ENCODE measurements at places on chromosomes 5 and 9.

DNA sequence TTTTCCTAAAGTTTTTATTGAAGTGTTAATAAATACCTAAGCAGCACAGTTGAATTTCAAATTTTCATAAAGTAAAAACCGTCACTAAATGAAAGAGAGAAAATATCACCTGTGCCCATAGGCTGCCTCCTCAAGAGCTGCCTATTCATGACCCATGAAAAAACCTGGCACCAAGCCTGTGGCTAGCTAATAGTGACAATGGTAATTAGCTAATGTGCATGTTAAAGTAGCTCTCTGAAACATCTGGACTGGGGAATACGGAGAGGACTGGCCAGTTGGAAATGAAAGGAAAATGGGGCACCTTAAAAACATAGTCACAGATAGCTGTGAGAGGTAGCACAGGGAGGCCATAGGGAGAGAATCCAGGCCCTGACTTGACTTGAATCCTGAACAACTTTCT is 5.4 kb upstream of the GNE start:
- no peak for DNase-seq

- DNase-seq = no peak
Measured at GRCh38 chr5:38768412-38769211, 77.2 kb upstream of the OSMR start.

GRCh38 chr5:34655354-34655991 is 655 bp upstream of the RAI14 start:
- no peak for DNase-seq

DNA sequence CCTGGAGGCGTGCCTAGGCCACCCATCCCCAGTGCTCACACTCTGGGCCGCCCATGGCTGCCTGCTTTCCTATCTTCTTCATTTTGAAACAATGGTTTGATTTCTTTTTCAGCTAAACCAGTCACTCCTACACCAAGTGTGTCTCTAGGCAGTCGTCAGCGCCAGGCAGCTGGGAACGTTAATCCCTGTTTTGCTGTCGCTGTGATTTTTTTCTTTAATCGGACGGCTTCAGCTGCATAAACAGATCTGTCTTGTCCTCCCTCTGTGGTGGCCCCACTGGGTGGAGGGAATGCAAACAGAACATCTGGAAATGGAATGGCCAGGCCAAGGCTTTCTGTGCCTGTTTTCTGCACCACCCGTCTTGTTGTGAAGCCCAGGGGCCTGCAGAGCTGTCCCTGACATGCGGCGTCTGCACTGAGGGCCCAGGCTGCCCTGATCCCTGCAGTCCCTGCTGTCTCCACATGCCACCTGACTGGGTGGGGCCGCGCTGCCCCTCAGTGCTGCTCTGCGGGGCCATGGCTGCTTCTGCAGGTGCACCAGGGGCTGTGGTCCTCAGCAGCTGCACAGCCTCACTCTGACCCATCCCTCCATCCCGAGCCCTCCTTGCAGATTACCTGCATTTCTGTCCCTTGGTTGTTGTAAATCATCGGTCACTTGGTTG is 51.5 kb downstream of the WNK2 start:
- DNase-seq = no peak

GRCh38 chr5:7759257-7759871 is 91.6 kb downstream of the CFAP90 start:
- DNase-seq = no peak

DNA sequence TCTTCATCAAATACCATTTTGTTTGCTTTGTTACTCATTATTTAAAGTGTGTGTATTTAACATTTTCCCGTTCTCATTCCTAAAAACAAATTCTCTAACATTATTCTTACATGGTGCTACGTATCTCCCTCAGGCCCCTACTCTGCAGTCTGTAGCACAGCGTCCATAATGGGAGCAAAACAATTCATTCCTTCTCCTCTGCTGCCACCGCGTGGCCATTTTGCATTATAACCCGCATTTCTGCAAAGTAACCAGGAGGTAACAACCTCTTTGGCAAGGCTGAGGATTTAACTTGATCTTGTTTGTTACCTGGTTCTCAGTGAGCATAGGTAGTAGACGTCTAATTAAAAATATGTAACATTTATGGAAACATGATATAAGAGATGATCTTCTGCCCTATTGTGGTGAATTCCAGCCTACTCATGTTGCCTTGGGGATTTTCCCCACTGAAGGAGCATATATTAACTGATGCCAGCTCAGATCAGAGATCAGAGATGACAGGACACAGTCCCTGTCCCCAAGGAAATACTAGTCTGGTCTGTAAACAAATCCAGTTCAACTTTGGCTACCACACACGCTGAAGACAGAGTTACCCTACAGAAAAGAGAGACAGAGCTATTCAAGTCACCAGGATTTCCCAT is 10.5 kb downstream of the OR1K1 start:
- DNase-seq = no peak

GRCh38 chr9:8143677-8144076 is 344.1 kb upstream of the DMAC1 start:
- no peak for DNase-seq

GRCh38 chr9:98925956-98926355 is 17.8 kb upstream of the COL15A1 start:
- DNase-seq = no peak

DNA sequence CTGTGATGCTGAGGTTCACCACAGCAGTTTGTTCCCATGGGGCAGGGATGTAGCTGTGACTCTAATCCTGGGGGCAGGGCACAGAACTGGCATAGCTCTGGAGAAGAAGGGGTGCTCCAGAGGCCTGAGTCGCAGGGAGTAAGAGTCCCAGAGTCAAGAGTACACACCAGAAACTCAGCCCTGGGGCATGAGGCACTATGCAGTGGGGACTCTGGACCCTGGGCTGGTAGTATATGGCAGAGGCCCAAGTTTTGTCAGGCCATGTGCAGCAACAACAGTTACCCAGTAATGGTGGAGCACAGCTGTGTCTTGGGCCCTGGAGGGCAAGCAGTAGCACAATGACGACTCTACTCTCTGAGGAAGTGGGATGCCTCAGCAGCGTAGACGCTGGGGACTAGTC is 42.9 kb downstream of the TMEM38B start:
- no peak for DNase-seq

DNA sequence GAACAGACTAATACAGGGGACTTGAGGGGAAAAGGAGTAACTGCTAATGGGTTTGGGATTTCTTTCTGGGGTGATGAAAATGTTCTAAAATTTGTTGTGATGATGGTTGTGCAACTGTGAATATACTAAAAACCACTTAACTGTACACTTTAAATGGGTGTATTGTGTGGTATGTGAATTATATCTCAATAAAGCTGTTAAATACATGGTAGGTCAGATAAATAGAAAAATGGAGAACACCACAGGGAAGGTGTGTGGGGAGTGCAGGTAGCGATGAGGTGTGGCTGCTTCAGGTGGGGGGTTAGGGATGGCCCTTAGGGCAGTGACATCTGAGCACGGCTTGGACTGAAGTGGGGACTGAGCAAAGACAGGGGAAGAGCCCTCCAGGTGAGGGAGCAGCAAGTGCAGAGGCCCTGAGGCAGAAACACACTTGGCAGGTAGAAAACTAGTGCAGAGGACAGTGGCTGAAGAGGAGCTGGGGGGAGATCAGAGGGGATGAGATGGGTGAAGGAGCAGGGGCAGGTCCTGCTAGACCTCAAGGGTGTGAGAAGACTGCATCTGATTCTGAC is 20.9 kb downstream of the EEIG1 start:
- no peak for DNase-seq

- no peak for DNase-seq
Measured at GRCh38 chr9:76463211-76463610, 4.2 kb downstream of the GCNT1 start.

DNA sequence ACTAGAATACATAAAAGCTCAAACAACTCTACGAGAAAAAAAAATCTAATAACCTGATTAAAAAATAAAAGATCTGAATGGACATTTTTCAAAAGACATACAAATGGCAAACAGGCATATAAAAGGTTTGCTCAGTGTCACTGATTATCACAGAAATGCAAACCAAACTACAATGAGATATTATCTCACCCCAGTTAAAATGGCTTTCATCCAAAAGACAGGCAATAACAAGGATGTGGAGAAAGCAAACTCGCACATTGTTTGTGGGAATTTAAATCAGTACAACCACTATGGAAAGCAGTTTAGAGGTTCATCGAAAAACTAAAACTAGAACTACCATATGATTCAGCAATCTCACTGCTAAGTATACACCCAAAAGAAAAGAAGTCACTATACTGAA is 20.8 kb downstream of the UGT3A2 start:
- no peak for DNase-seq

DNA sequence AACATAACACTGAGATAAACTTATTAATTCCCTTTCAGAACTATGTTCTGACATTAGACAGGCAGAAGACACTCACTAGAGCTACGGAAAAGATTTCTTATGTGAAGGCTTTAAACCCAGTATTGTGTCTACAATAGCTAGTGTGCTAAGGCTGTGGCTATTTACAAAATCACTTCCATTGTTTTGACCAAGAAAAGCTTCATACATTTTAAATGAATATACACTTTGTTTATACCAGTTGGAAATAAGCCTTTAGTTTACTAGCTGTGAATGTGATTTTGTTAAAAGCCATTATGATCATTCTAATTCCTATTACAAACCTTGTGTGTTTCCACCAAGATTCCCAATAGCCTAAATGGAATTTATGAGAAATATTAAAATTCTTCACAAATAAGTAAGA is 83.0 kb downstream of the AGTPBP1 start:
- DNase-seq = no peak

DNA sequence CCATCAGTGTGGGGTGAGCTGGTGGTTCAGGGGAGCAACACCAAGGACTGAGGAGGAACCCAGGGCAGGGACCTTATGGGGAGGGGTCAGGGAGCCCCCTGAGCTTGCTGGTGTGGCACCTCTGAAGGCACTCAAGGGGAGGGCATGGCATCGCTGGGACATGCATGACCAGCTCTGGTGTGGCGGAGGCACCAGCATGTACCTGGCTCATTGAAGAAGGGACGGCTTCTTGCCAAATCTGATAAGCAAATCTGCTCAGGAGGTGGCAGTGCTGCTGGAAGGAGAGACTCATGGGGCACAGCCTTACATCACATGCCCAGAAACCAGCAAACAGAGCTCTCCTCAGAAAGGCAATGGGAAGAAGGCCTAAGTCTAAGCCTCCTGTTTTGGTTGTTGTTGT is 421.8 kb downstream of the SEMA5A start:
- DNase-seq = no peak

GRCh38 chr5:178383301-178383918 is 150.8 kb upstream of the PHYKPL start:
- DNase-seq = peak; percentile 52

DNA sequence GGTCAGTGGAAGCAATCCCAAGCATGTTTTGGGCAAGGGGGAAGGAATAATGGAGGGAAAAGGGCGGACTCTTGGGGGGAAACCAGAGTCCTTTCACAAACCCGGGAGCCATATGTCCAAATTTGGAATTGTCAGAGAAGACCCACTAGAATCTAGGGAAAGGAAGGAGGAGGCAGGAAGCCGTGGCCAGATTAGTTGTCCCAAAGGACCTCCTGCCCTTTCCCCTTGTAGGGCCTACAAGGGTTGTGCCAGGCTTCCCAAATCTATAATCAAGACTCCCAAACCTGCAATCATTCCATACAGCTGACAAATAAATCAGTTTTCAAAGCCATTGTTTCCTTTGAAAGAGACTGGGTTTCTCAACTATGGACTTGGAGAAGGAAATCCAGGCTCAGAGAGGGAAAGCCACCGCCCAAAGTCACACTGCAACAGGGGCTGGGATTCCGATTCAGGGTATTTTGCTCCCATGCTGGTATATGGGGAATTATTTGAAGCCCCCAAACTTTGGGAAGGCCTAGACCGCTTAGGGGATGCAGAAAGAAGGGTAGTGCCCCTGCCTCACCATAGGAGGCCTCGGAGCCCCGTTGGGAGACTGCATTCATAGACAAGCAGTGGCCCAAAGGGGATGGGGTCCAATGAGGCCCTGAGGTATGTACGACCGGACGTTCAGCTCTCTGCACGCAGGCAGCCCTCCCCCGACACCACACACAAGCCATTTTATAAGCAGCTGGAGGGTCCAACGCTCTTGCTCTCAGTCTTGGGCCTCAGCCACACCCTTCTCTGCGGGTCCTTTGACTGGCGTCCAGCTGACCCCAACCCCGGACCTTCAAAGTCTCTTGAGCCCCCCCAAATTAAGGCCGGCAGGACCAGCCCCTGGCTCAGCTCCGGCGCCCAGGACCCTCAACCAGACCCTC is 815 bp downstream of the ANXA6 start:
- DNase-seq = no peak

DNA sequence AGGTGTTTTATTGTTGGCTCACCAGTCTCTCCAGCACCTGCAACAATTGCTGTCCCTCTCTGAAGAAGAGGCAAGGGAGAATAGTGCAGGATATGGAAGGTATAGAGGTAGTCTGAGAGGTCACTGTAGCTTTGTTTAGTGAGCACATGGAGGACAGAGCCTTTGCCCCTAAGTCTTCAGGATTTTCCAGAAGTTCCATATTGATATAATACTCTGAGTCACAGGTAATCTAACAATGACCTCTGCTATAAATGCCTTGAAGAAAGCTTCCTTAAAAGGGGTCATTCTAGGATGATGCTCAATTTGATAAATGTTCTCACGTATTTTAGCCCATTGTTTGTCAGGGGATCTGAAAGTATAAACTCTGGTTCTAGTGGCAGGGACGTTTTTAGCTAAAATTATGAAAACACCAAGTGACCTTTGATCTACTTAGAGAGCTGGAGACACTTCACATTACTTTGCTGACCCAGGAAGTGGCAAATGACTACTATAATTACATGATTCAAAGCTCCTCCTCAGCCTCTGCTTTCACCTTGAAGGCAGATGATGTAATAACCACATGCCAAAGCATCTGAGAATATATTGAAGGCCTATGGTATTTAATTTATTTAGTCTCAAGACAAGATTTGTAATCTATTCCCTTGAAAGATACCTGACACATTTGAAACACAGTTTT is 366.9 kb upstream of the NUDT12 start:
- no peak for DNase-seq

DNA sequence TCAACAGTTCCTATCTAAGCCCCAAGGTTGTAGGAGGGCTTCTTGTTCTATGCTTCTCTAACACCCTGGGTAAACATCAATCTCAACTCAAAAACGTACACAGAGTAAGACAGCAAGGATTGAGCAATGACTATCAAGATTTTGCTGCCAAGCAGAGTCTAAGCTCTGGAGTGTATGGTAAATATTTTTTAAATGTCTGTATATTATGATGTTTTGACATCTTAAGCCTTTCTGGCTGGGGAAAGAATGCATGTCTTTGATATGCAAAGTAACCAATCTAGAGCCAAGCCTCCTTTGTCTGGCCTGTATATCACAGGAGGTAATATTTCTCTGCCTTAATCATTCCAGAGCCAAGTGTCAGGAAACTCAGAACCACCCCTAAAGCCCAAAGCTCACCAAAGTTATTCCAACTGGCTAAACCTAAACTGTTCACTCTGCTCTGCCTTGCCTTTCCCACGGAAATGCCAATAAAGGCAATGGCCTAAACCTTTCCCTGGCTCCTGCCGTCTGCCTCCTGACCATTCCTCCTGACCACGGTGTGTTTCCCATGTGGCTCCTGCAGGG is 45.2 kb downstream of the YIPF5 start:
- no peak for DNase-seq

GRCh38 chr5:30150231-30150630 is 1043.3 kb upstream of the CDH6 start:
- no peak for DNase-seq

GRCh38 chr5:10583663-10584572 is 20.0 kb downstream of the ANKRD33B start:
- peak; percentile 41 for DNase-seq
